ENCODE measurements at places on chromosomes 6 and 20.
A peak's percentile ranks its signal among the peaks of the same experiment; 100 is the strongest.

GRCh38 chr6:16249971-16250370, 11.6 kb downstream of the GMPR start:
- no peak for DNase-seq

DNA sequence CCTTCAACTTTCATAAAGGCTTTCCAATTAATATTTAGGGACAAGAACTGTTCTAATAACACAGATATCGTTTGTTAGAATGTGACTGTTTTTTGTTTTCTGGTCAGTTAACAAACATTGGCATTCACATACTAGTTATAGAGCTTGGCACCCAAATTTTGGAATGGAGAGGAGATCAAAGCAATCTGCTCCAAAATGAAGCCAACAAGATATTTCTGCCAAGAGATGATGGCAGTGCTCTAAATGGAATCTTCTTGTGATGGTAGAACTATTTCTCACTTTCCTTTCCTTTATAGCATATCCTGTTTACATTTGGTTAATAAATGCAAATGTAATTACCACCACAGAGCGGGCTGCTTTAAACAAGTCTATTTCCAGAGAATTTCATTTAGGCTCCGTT, 208.3 kb upstream of the RIMS1 start:
- no peak for DNase-seq

- DNase-seq, result no peak
Observed at GRCh38 chr20:48889140-48889790, 32.2 kb upstream of the ARFGEF2 start.

GRCh38 chr6:6494677-6495076, 93.8 kb upstream of the LY86 start:
- DNase-seq, result no peak

- DNase-seq, result peak; percentile 7
Observed at GRCh38 chr20:62501801-62502495, 26.2 kb upstream of the GATA5 start.

- DNase-seq, result no peak
Observed at GRCh38 chr6:73858376-73858775, 162.4 kb downstream of the CD109 start.

DNA sequence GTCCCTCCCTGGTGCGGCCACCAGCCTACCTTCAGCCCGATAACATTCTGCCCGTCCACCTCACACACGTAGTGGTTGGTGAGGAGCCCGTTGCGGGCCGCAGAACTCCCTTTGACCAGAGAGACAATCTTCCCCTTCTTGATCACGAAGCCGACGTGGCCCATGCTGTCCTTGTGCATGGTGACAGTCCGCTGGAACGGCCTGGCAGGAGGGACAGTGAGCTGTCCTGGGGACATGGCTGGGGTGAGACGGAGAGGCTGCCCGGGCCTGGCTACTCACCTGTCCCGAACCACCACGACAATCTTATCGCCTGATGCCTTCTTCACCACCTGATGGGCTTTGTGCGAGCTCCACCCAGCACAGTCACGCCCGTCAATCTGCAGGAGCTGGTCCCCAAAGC, 16.6 kb downstream of the SDCBP2 start:
- DNase-seq, result no peak

- DNase-seq, result no peak
Observed at GRCh38 chr20:55264703-55265239, 740.5 kb downstream of the CBLN4 start.

DNA sequence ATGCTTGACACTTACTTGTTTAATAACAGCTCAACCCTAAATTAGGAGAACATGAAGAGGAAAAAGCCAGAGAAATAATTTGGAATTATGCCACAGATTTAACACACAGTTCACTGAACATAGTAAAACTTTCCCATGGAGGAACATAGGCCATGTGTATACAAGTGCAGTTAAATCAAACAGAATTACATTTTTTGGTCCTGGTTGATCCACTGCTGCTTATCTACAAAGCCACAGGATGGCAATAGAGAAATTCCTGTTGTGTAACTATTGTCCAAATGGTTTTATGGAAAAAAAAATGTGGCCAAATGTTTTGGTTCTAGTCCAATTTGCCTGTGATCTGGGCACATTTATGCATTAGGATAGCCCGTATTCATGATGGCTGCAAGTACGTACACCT, 136.8 kb downstream of the ALDH8A1 start:
- DNase-seq, result peak; percentile 29

GRCh38 chr6:35300848-35301247, 3.2 kb downstream of the DEF6 start:
- no peak for DNase-seq

- no peak for DNase-seq
Observed at GRCh38 chr6:53009056-53009455, 14.0 kb upstream of the GSTA4 start.

All from AG09309 (cell line).